ENCODE measurements at places on chromosomes 13 and 19. TPM values are rescaled to one million over a fixed set of nuclear protein-coding genes. Genes with fewer than 3 reads are reported as not detected.
A peak's percentile ranks its signal among the peaks of the same experiment; 100 is the strongest.

- no peak for DNase-seq
Measured at GRCh38 chr13:26561651-26562511, 4.4 kb downstream of the WASF3 start.

DNA sequence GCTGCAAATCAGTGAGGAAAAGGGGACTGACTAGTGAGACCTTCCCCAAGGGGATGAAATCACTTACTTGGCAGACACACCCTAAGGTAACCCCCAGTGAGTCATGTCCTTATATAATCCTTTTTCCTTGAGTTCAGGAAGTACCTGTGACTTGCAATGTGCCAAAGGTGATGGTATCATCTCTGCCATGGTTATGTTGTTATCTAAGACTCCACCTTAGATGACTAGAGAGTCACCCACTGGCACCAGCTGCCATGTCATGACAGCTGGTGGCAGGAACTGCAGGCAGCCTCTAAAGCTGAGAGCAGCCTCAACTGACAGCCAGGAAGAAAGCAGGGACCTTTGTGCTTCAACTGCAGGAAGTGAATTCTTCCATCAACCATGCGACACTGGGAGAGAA lies 12.5 kb downstream of the PBX4 start:
- peak; percentile 63 for DNase-seq

DNA sequence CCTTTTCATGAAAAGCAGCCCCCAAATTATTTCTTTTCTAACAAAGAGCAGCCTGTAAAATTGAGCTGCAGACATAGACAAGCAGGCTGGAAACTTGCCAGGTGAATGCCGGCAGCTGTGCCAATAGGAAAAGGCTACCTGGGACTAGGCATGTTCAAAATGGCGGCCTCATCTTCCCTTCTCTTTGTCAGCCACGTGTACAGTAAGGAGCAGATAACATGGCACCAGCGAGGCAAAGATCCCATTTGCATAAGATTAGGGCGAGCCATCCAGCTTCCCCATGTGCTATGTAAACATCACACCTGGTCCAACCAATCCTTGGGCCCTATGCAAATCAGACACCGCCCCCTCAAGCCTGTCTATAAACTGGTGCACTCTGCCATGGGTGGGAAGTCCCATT lies 31.2 kb upstream of the CACNA1A start:
- no peak for DNase-seq

GRCh38 chr19:1286487-1287353 lies 1.0 kb downstream of the EFNA2 start:
- DNase-seq = no peak

GRCh38 chr13:47831265-47831664 lies 169.8 kb downstream of the SUCLA2 start:
- no peak for DNase-seq

- no peak for DNase-seq
Measured at GRCh38 chr13:36069881-36070366, 61.3 kb downstream of the DCLK1 start.

- DNase-seq = no peak
Measured at GRCh38 chr19:42120276-42120980, 11.8 kb downstream of the POU2F2 start.

DNA sequence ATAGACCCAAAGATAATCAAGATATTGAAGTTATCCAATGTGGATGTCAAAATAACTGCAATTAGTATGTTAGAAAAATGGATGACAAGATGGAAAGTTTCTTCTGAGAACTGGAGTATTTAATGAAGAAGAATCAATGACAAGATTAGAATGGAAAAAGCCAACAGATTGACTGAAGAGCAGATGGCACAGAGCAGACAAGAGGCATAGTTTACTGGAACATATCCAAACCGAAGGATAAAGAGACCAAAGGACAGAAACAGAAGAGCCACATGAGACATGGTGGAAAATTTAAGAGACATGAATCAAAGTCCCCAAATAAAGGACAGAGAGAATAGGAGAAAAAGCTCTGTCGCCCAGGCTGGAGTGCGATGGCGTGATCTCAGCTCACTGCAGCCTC lies 89.6 kb upstream of the RXFP2 start:
- no peak for DNase-seq

DNA sequence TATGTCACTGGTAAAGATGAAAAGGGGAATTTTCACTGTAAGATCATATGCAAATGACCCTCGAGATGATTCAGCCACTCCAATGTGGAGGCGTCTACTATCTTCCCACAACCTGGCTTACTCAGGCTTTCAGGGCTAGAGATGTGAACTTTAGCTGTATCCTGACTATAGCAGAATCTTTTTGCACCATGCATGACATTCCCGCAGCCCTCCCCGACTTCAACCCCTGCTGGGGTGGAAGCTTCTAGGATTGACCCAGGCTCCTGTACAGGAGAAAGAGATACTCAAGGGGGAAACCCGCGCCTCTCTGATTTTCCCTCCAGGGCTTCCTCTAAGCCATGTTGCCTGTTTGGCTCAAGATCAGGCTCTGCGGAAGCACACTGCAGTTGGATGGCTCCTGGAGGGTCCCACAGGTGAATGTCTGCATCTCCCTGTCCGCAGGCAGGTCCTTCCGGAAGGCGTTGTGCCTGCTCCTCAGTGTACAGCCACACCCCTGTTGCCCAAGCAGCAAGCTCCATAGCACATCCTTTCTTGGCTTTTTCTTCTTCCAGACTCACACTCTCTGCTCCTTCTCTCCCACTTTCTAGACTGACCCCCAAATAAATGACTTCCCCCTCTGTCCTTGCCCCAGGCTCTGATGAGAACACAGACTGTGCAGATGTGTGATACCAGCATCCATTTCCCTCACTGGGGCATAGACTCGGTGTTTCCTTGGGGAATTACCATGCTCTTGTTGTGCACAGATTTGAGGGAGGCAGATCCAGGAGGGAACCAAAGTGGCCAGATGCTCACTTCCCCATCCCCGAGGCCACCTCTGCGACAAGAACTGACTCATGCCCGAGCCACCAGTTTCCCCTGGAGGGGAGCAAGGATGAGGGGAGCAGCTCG lies 29.1 kb upstream of the POP4 start:
- DNase-seq = no peak

GRCh38 chr13:63514886-63515285 lies 2099.2 kb upstream of the PCDH20 start:
- DNase-seq = no peak

- no peak for DNase-seq
Measured at GRCh38 chr13:110641055-110642015, 26.0 kb downstream of the NAXD start.

GRCh38 chr13:113064534-113065405 lies 40.8 kb upstream of the F7 start:
- no peak for DNase-seq

- DNase-seq = no peak
Measured at GRCh38 chr13:33153421-33154404, 131.8 kb downstream of the STARD13 start.

DNA sequence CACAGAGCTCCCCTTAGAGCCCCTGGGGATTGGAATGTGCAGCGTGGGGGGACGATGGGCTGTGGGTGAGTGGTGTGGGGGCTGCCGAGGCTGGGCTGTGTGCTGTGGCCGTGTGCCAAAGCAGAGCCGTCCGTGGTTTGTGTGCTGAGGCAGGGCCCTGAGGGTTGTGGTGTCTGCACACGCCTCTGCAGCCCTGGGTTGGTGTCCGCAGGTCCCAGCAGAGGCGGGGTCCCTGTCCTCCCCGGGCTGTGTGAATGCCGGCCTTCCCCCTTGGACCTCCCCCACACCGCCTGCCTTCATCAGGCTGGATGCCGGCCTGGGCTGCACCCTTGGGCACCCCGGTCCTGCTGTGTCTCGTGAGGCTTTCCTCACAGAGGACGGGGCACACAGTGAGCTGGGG lies 26.1 kb downstream of the DOT1L start:
- no peak for DNase-seq

GRCh38 chr19:44718441-44719261 lies 19.7 kb downstream of the CEACAM16 start:
- DNase-seq = no peak

GRCh38 chr13:89382981-89383380 lies 1711.8 kb downstream of the SLITRK5 start:
- no peak for DNase-seq

DNA sequence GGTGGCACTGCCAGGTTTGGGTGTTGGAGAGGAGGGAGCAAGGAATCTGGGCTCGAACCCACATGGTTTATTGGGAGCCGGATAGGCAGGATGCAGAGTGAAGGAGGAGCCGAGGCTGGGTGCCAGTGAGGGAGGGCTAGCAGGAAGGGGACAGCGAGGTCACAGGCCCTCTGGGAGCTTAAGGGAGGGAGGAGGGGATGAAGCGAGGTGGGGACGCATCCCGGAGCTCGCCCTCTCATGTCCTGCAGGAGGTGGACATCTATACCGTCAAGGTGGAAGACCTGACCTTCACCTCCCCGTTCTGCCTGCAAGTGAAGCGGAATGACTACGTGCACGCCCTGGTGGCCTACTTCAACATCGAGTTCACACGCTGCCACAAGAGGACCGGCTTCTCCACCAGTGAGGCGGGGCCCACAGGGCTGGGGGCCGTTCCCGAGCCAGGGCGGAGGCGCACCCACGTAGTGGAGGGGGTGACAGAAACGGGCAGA lies 3.5 kb upstream of the ADM5 start:
- DNase-seq = no peak

- no peak for DNase-seq
Measured at GRCh38 chr19:9705836-9706235, 30.9 kb upstream of the ZNF562 start.

DNA sequence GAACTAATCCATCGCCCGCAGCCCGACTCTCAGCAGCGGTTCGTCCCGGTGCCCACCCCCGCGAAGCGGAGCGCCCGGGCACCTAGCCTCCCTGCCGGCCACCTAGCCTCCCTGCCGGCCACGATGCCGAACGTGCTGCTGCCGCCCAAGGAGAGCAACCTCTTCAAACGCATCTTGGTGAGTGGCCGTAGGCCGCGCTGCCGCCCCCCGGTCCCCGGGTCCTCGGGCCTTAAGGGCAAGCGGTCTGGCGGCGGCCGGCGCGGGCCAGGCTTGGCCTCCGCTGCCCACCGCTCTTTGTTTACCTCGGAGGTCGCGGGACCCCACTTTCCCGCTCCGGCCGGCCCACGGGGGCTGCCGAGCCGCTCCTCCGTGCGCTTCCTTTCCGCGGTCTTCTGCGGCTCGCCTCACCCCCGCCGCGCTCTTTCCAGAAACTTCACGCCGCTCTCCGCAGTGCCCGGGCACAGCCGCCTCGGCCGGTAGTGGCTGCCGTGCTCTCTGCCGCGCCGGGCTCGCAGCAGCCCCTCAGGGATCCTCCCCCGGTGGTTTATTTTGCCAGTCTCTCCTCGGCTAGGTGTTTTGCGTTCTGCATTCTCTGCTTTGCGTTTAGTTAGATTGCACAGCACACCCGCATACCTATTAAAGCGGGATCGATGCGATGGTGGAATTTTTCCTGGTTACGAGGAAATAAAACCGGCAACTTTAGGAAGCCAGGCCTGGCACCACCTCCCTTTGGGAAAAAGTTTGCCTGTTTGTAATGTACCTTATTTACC lies 524 bp downstream of the NAA16 start:
- DNase-seq = peak; percentile 55

- DNase-seq = peak; percentile 4
Measured at GRCh38 chr13:97113231-97114001, 108.7 kb upstream of the MBNL2 start.

GRCh38 chr19:2329501-2329916 lies 1.0 kb downstream of the SPPL2B start:
- no peak for DNase-seq

- DNase-seq = no peak
Measured at GRCh38 chr13:109509154-109509900, 277.1 kb downstream of the IRS2 start.

GRCh38 chr13:51728972-51729371 lies 75.0 kb downstream of the DHRS12 start:
- no peak for DNase-seq

DNA sequence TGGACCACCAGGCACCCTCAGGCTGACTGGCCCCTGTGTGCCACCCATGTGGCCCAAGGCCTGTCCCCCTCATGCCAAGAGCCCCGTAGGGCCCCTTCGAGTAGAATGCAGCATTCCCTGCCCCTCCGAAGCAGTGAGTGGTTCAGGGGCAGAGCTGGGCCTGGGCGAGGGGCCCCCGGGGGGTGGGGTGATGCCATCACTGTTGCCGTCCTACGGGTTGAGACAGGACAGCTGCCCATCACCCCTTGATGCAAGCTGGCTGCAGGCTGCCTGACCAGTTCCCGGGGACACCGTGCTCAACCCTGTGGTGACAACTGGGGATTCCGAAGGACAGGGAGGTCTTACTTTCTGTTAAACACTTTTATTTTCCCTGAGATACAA lies 4.7 kb downstream of the SBNO2 start:
- DNase-seq = no peak

DNA sequence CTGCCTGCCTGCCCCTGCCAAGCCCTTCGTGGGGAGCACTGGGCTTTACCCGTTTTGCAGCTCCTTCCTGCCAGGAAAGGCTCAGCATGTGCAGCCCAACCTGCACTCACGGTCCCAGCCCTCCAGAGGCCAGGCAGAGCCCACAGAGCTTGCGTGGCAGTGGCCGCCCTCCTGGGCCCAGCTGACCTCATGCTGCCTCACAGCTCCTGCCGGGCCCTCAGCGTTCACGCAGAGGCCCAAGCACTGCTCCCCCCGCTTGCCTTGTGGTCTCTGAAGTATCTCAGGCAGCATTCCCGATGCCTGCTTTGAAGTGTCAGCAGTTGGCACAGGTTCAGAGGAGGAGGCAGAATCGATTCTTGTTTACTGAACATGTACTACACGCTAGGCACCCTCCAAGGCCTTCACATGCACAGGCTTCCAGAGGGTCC lies 32.5 kb downstream of the CAPN12 start:
- no peak for DNase-seq

GRCh38 chr19:36707134-36707533 lies 19.7 kb downstream of the ZNF567 start:
- DNase-seq = no peak

GRCh38 chr13:60562096-60562780 lies 165.2 kb downstream of the TDRD3 start:
- no peak for DNase-seq

DNA sequence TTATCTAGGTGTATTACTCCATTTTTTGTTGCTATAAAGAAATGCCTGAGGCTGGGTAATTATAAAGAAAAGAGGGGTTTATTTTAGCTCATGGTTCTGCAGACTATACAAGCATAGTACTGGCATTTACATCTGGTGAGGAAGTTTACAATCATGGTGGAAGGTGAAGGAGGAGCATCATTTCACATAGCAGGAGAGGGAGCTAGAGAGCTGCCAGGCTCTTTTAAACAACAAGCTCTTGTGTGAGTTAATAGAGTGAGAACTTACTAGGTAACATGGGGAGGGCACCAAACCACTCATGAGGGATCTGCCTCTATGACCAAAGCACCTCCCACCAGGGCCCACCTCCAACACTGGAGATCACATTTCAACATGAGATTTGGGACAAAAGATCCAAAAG lies 221.7 kb upstream of the GPC6 start:
- DNase-seq = no peak

Gene PRR19
- 0.68 TPM for total RNA-seq

Gene PSG11
- total RNA-seq = not detected

Gene ALKBH6
- 32.6 TPM for total RNA-seq

Gene RFPL4A
- total RNA-seq = not detected

Gene CACNA1A
- 0.41 TPM for total RNA-seq

Gene AKAP8
- 80.2 TPM for total RNA-seq

Measured in naive thymus-derived CD4-positive, alpha-beta T cell (primary cell).